ENCODE measurements at places on chromosomes 2 and 18.

- DNase-seq = peak; percentile 45
Measured at GRCh38 chr2:209525834-209526281, 102.0 kb downstream of the MAP2 start.

DNA sequence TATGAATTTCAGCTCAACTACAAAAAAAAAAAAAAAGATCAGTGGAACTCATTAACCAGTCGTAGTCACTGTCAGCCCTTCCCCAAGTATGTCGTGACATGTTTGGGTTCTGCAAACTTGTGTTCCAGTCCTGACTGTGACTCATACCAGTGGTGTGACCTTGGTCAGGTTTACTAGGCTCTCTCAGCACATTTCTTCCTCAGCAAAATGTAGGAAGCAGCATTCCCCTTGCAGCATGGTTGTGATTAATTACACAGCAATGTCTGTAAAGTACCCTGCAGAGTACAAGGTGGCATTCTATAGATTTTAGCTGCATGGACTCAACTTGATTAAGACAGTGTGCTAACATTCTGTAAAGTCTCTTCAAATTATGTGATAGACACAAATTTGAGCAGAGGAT is 156.9 kb downstream of the LAMA1 start:
- DNase-seq = no peak

DNA sequence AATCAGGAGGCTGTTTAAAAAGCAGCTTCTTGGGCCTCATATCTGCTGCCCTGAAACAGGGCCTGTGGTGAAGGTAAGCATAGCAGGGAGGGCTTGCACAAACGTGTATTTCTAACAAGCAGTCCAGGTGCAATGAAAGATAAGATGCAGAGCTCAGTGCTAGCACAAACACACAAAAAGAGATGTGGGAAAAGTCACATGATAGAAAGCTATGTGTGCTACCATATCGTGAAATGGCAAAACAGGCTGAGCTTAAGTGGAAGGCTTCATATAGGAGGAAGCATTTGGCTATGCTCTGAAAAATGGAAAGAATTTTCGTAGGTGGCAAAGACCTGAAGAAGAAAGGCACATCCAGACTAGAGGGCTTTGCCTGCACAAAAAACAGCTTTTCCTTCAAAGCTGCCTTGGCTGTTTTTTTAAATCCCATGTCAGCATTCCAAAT is 10.2 kb downstream of the RSAD2 start:
- no peak for DNase-seq

DNA sequence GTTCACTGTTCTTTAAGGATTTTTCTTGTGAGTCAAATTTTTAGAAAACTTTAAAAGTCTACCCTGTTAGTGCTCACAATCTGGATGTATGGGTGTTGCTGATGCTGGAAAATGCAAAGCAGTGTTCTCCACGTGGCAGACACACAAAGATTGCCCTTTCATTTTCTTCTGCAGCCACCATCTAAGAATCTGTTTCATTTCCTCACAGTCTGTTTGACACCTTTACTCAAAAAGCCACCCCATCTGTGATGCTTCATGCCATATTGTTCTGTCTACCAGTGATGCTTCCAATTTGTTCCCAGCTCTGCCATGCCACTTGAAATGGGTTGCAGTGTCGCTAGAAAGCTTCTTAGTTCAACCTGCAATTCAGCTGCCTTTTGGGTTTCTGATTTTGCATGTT is 464.2 kb upstream of the UBE2E3 start:
- DNase-seq = no peak

DNA sequence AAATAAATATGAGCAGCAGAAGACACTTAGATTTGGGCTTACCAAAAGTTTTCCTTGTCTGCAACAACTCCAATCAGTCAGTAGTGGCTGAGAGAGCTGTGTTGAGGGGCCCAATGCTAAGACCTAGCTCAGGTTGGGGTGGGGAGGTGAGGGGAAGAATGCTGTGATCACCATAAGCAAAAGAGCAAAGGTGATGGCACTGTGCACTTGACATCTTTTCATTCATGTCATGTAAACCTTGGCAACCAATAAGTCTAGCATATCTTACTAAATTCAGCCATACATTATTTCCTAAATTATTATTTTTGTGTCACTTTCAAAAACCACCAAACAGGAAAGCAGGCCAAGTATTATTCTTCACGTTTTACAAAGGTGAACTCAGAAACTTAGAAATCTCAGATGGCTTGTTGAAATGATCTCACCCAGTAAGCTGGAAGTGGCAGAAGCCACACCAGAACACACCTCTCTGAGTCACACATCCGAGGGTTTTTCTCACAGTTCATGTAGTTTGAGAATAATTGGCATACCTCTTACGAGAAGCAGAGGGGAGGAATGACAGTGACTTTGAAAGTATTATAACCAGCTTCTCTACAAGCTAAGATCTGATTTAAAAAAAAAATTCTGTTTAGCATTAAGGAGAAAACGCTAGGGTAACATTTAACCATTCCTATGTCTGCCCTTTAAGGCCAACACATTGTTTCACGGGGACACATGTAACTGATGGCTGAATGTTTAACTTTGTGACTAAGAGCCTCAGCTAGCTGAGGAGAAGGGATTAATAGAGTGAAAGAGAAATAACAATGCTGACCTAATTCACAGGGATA is 43.3 kb upstream of the SETBP1 start:
- DNase-seq = no peak

DNA sequence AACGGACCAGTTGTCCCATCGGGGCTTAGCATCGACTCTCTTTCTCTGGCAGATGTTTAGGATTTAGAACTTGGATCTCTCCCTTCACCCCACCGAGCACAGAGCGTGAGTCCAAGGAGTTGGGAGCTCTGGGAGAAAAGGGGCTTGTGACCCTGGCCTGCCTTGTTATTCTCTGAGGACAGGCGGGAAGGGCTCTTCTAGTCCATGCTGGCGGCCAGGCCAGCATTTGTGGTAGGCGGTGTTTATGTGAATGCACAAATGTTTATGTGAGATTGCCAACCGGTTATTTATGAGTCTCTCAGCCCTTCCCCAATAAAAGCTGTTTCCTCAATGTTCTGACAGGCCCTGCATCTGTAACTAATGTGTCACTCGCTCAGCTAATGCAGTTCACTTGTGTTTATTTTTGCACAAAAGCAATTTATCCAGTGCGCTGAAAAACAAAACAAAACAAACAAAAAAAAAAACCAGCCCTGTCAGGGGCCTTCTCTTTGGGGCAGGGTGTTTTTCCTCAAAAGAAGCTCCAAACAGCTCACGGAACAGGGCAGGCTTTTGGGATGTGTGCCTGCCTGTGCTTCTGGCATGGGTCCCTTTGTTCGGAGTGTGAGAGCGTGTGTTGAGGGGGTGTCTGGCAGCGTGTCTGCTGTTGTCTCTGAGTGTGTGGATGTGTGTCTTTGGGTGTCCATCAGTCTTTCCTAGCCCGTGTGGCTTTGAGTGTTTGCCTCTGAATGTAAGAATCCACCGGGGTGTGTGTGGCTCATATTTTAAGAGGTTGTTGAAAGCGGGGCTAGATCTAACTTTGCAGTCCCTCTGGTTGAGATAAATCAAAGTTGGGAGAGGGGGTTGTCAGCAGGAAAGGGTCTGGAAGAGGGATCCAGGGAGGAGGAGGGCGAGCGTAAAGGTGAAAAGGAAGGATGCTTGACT is 52.8 kb upstream of the HAAO start:
- no peak for DNase-seq

- DNase-seq = peak; percentile 56
Measured at GRCh38 chr2:168355121-168355520, 101.0 kb upstream of the CERS6 start.

DNA sequence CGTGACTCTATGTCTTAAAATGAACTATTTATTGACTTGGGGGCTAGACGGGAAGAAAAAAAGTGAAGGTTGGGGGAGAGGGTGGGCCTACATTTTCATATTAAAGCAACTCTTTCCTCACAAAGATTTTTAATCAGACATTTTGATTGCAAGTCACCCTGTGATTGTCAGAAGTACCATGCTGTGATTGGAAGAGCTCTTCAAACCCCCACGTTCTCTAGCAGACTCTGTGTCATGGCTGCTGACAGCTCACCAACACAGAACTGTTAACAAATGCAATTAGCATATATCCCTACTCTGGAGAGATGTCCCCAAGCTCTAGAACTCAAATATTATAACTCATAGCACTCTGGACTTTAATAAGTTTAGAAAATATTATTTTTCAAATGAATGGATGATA is 428.4 kb upstream of the DCC start:
- no peak for DNase-seq

DNA sequence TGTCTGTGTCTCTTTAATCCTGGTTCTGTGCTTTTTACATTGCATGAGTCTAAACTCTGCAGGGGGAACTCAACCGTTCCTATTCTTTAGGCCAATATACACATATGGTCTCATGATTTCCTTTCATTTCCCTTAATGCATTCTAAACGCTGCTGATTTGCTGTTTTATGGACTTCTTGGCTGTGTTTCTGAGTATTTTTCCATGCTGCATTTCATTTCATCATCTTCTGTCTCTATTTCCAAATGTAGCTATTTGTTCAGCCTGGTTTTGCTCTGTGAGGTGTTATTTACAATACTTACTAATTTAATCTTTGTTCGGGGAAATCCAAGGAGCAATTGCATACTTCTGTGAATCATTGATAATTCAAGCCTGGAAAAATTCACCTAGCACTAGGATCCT is 897.2 kb downstream of the TSN start:
- DNase-seq = no peak

DNA sequence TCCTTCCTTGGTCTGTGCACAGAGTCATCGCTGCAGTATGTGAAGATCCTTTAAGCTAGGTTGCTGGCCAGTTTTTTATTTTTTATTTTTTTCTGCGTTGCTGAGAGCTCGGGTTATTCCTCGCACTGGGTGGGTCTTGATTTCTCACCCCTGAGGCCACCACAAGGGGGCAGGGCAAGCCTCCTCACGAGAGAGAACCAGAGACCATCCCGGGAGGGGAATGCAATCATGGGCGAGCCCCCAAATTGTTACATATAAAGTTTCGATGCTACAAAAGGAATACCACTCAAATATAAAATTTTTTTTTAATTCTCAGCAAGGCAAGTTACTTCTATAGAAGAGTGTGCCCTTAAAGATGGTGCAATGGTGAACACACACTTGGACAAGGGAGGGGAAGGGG is 24.9 kb downstream of the HTR2B start:
- DNase-seq = no peak

DNA sequence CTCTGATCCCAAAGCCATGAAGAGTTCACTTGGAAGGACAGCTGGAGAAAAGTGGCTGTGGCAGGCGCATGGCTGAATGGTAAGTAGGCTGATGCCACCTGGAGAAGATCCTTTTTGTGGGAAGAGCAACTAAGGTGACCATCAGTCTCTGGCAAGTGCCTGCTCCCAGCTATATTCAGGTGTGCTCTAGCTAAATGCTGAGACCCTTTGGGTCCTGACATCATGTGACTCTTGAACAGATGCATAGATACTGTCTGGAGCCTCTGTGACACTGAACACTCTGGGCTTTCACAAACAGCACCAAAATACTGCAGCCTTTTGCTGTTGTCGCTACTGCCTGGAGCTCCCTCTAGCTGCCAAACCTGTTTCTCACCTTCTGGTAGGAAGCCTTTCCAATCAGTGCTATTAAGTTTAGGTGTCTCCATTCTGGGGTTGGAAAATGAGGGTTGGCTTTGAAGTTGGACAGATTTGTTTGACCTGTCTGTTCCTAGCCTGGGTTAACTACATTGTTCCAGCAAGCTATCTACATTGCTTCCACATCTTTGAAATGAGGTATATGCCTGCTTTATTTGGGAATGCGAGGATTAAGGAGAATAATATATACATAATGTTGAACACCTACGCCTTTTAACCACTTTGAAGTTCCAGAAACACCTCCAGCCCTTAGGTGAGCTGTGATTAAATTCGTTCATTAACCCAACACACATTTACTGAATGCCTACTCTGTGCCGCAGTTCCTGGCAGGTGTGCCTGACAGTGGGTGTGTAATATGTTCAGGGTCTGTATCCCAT is 3.1 kb downstream of the EGR4 start:
- DNase-seq = peak; percentile 49

DNA sequence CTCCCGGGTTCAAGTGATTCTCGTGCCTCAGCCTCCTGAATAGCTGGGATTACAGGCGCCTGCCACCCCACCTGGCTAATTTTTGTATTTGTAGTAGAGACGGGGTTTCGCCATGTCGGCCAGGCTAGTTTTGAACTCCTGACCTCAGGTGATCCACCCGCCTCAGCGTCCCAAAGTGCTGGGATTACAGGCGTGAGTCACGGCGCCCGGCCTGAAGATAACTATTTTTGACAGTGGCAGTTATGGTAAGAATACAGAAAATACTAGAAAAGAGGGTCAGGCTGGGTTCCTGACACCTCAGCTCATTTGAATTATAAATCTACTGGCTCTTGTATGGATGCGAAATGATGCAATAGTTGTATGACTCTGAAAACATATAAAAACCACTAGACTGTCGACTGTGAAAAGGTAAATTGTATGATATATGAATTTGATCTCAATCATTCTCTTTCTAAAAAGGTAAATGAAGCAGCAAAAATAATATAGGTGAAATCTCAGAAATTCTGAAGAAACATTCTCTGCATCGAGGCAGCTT is 11.1 kb upstream of the DGKD start:
- no peak for DNase-seq

- DNase-seq = no peak
Measured at GRCh38 chr2:227719641-227720040, 1.8 kb upstream of the SLC19A3 start.

DNA sequence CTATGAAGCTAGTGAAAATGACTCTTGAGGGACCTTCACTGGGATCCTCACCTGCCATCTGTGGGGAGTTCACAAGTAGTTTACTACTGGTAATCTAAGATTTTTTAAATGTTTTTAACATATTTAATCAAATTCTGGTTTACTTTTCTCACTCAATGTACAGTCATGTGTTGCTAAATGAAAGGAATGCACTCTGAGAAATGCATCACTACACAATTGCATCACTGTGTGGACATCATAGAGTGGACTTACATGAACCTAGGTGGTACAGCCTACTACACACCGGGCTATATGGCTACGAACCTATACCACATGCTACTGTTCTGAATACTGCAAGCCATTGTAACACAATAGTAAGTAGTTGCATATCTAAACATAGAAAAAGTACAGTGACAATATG is 528.0 kb downstream of the BCL11A start:
- no peak for DNase-seq

DNA sequence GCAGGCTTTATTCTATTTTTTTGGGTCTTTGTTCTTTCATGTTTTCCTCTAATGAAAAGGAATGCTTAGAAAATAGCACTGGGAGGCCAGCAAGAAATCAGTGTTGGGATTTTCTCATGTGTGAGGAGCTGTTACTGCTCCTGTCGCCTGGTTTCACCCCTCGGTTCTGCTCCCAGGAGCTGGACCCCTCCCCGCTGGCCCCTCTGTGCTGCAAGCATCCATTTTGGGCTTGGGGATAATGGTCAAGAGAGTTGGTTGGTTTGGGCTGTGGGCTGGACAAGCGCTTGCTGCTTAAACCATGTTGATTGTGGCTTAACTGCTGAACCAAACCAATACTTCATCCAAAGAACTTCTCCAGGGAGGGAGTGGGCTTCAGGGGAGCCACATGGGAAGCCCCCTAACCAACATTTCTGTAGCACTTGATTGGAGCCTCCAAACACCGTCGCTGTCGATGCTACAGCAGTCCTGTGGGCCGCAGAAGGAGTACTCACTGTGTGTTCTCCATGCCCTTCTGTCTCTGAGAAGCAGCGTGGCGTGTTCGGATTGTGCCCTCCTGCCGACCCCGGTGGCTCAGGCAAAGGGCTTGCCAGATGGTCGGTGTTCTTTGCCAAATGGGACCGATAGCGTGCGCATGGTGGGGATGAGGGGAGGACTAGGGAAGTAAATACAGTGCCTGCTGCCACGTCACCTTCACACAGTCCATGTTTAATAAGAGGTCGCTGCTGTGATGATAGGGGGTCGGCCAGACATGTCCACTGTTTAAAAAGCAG is 40.0 kb downstream of the AGAP1 start:
- DNase-seq = no peak
